ENCODE measurements at places on chromosomes 3 and 15. TPM values are rescaled to one million over a fixed set of nuclear protein-coding genes. Genes with fewer than 3 reads are reported as not detected.
A peak's percentile ranks its signal among the peaks of the same experiment; 100 is the strongest.

DNA sequence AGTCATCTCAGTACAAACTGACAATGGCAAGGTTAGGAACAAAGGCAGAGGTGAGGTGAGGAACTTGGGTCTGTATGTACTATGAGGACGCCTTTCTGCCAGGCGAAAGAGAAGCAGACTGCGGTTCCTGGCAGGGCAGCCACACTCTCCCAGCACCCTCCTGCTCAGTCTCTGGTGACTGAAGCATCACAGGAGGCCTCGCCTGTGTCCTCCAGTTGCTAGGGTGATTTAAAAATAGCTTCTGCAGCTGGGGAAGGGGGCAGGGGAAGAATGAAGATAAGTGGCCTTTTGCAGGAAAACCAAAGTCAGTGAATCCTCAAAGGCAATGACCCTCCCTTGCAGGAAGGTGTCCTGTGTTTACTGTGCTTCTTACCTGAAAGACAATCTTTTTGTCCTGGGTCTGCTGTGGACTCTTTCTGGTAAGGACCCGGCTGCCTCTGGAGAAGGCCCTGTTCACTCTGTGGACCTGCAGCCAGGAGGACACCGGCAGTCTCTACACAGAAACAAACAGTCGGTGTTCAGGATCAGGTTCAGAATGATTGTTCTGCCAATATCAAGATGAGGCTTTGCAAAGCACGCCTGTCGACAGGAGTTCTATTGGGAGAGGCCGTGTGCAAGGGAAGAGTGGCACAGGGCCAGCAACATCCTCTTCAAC lies 65.7 kb upstream of the DGKG start:
- DNase-seq: peak; percentile 45

GRCh38 chr15:61671736-61672135 lies 388.5 kb downstream of the VPS13C start:
- no peak for DNase-seq

GRCh38 chr3:174325834-174326700 lies 533.1 kb upstream of the NAALADL2 start:
- peak; percentile 18 for DNase-seq

DNA sequence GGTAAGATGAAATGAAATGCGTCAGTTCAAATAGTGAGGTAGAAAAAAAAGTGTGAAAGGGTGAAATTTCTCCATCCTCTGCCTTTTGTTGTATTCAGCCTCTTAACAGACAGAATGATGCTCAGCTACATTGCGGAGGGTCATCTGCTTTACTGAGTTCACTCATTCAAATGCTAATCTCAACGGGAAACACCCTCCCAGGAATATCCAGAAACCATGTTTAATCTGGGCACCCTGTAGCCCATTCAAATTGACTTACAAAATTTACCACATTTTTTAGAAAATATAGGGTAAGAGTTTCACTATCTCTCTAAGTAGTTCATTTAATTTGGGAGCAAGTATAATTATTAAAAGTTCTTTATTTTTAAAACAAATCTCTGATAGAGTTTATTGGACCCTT lies 42.9 kb downstream of the C3orf38 start:
- no peak for DNase-seq

DNA sequence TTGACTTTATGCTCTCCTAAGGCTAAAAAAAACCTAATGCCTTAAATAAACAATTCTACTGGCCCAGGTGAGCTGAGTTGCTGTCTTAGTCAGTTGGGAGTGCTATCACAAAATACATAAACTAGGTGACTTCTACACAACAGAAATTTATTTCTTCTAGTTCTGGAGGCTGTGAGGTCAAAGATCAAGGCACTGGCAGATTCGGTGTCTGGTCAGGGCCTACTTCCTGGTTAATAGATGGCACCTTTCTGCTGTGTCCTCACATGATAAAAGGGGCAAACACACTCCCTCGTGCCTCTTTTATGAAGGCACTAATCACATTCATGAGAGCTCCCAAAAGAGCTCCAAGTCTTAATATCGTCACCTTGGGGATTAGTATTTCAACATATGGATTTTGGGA lies 11.5 kb upstream of the TBL1XR1 start:
- DNase-seq: no peak

DNA sequence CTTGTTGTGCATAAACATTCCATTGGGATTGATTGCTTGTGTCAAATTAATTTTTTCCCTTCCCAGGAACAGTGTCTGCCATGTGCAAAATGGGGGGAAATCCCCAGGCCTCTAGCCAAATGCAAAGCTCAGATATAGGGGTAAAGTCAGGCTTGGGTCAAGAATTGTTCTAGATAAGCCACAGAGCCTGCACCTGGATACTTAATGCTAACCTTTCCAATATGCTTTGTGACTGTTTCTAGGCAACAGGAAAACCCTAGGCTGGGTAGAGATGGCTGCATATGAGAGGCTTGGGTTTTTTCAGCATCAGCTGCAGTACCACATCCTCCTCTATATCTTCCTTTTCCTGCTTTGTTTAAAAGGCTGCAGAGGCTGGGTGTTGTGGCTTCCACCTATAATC lies 61.9 kb upstream of the ROPN1 start:
- DNase-seq: no peak

DNA sequence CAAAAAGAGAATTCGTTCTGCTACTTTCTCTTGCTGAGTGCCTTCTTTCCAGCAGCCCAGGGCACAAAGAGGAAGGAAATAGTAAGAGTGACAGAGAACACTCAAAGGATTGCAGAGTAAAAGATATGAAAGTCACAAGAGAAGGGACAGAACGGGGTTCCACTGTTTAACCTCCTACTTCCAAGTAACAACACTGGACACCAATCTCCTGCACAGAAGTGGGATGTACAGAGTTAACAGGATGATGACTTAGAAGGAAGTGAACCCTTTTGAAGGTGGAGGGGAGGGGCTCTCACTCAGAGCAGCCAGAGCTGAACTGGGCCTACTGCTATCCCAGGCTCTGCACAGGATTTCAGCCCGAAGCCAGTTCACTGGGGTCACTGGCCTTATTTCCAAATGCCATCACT lies 130.1 kb upstream of the PRICKLE2 start:
- DNase-seq: peak; percentile 63

DNA sequence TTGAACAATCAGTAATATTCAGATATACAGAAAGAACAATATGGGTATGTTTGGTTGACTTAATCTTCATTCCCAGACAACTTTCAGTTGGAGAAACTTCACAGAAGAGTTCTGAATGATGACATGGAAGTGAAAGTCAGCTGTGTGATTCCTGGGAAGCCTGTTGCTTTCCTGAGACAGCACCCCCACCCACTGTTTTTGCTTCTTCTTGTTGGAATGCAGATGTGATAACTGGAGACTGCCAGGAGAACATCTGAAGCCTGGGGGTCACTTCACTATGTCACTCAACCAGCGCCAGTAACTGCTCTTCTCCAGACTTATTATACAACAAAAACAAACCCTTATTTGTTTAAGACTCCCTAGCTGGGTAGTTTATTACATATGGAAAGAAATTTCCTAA lies 599.4 kb downstream of the ZIC1 start:
- DNase-seq: no peak

DNA sequence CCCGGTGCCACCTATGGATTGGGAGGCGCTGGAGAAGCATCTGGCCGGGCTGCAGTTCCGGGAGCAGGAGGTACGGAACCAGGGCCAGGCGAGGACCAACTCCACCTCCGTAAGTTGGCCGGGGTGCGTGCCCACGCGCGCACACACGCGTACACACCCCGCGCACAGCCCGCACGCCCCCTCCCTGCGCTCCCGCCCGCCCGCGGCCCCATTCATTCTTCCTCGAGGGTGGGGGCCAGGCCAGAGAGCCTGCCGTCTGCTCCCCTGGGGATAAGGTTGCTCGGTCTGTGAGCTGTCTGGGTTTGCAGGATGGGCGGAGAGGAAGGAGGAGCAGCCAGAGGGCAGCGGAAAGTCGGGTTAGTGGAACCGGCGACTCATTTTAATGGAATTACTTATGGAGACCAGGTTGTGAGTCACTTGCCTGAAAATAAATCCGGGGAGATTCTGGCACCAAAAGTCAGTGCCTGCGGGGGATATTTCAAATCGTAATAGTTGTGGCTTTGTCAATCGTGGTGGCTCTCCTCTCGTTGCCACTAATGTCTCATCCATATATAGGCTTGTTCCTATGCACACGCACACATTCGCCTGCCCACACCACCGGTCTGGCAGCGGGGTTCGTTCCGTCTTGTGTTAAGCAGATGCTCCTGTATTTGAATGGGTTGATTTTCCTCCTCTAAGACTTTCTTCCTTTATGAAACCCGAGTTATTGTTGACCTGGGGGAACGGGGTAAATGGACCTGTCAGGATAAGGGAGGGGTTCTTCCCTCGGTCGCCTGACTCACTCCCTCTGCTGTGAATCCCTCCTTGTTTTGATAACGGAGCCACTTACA lies 223.4 kb upstream of the IL12A start:
- DNase-seq: peak; percentile 61

- DNase-seq: no peak
Measured at GRCh38 chr3:31291818-31292217, 240.9 kb upstream of the STT3B start.

DNA sequence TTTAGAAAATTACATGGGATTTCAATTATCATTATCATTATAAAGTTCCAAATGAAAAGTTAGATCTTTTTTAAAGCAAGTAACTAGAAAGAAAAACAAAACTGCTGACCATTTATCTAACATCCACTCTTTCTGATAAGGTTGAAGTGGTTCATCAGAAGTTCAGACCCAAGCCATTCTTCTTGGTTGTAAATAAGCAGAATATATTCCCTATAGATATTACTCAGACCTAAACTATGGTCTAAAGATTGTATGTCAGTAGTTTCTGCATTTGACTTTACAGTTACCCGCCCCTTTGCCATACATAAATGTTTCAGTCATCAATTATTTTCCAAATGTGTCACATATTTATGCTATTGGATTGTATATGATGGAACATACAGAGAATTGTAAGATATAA lies 136.7 kb downstream of the PLOD2 start:
- no peak for DNase-seq

- DNase-seq: no peak
Measured at GRCh38 chr15:68627995-68628394, 49.2 kb downstream of the CORO2B start.

DNA sequence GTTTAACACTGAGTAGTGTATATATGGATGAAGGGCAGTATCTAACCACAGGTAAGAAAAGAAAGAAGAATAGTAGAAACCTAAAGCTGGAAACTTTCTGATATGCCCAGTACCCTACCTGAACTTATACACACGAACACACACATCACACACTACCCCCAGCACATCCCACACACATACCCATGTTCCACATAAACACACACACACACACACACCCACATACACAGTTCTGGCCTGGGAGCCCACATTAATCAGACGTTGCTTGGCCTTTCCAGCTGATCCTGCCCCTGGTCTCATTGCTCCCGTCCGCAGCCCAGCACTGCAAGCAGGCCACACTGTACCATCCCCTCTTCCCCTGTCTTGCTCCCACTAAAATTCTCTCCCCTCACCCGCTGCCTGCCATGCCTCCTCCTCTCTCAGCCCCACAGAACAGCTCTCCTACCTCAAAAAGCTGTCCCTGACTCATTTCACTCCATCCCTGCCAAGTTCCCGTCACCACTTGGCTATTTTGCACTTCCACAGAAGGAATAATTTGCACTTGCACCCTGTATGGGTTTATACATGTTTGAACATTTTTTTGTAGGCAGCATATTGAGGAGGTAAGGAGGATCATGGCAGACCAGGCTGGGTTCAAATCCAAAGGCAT lies 185.8 kb upstream of the PPP2R3A start:
- no peak for DNase-seq

- no peak for DNase-seq
Measured at GRCh38 chr3:45939341-45939771, 3.9 kb upstream of the CXCR6 start.

GRCh38 chr15:56973463-56973862 lies 55.0 kb downstream of the TCF12 start:
- DNase-seq: no peak

GRCh38 chr15:39285071-39285470 lies 295.8 kb upstream of the THBS1 start:
- DNase-seq: no peak

DNA sequence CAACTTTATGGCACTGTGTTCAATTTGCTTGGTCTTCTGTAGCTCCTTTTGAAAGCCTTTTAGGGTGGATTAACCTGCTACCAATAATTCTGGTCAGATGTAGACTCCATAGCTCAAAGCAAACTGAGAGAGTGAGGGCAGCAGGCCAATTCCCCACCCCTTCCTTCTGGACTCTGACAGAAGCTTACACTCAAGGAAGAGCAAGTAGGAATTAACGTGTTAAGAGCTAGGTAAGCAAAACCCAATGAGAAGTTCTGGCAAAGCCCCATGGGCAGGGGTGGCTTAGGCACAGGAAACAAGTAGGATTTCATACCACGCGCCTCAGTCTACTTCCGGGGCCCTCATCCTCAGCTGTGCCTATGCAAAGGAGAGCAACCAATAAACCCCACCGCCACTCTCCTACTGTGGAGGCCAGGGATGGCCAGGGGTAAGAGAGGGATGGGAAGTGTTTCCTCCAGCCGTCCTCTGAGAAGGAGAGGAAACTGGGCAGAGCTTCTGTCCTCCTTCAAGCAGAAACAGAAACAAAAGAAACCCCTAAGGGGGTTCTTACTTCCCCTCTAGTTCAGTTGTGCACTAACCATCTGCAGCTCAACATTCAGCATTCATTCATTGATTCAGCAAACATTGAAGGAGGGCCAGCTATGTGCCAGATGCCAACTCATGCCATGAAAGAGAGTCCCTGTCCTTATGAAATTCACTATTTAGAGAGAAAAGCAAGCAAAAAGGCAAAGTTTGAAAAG lies 12.6 kb downstream of the CCR5 start:
- DNase-seq: no peak

DNA sequence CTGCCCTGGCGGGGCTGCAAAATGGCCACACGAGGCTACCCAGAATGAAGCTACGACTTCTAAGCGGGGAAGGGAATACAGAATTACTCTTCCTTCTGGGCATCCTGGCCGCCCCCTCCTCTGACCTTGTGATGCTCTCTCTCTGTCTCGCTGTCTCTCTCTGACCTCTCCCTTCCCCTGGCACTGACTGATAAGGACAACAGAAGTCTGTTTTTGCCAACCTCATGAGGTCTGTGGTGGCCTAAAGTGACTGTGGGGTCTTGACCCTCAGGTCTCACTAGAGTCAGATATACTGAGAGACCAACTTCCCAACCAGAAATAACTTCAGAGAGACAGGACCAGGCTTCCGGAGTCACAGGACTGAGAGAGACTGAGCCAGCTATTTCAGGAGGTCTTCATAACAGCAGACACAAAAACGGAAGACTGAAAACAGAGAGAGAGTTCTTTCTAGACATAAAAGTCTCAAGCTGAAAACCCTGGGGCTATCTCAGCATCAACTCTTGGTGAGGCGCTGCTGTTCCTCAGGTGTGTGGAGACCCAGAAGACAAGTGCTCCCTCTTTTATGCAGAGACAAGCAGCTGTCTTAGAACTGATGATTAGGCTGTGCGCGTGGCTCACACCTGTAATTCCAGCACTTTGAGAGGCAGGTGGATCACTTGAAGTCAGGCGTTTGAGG lies 38.2 kb upstream of the CFAP161 start:
- no peak for DNase-seq

The RTP3 gene
- polyA plus RNA-seq: not detected

The CELF6 gene
- polyA plus RNA-seq: 0.76 TPM

The CSPG4 gene
- 12.1 TPM for polyA plus RNA-seq

The LMCD1 gene
- polyA plus RNA-seq: 18.6 TPM

The RASGRF1 gene
- polyA plus RNA-seq: not detected

The RASGRP1 gene
- polyA plus RNA-seq: 6.3 TPM

The EHD4 gene
- 47.4 TPM for polyA plus RNA-seq

The ST3GAL6 gene
- polyA plus RNA-seq: 41.7 TPM

The GOLGA6B gene
- polyA plus RNA-seq: 0.32 TPM

The SLC22A14 gene
- not detected for polyA plus RNA-seq

The GPR160 gene
- 2.6 TPM for polyA plus RNA-seq

The AQP9 gene
- not detected for polyA plus RNA-seq

Data from cardiac muscle cell (in vitro differentiated cells and primary cell).